ENCODE measurements at places on chromosomes 1 and 21. TPM values are rescaled to one million over a fixed set of nuclear protein-coding genes. Genes with fewer than 3 reads are reported as not detected.

DNA sequence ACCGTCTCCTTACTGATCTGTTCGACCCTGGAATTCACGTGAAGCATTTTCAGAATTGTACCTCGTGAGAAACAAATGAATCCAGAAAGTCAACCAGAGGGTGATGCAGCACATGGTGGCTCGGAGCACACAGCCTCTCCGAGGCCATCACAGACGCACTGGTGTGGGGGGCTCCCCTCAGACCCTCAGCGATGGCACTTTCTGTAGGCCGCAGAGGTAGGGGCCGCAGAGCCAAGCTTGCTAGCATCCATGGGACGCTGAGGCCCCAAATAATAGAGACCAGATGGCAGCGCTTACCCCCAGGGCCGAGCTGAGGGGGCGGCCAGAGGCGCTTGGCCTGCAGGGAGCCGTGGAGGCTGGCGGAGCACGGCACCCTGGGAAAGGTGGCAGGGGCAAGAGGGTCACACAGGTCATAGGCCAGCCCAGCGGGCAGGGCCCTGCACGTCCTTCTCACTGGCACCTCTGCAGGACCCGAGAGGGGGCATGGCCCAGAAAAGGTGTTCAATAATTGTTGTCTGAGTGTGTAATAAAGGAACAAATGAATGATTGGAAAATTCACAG lies 28.1 kb upstream of the COL6A2 start:
- no peak overlapping the region for H3K4me3 ChIP-seq
- H3K36me3 ChIP-seq: no peaks in the 10 kb centered on the region
- H3K4me1 ChIP-seq: peaks cover 12% of the 10 kb centered on the region
- H3K27ac ChIP-seq: no peak overlapping the region
- DNase-seq: no peak

- H3K4me1 ChIP-seq: no peaks in the 10 kb centered on the region
- DNase-seq: peak; percentile 70
- H3K27ac ChIP-seq: no peak overlapping the region
Measured at GRCh38 chr1:37434292-37435225, 39.8 kb upstream of the ZC3H12A start.

DNA sequence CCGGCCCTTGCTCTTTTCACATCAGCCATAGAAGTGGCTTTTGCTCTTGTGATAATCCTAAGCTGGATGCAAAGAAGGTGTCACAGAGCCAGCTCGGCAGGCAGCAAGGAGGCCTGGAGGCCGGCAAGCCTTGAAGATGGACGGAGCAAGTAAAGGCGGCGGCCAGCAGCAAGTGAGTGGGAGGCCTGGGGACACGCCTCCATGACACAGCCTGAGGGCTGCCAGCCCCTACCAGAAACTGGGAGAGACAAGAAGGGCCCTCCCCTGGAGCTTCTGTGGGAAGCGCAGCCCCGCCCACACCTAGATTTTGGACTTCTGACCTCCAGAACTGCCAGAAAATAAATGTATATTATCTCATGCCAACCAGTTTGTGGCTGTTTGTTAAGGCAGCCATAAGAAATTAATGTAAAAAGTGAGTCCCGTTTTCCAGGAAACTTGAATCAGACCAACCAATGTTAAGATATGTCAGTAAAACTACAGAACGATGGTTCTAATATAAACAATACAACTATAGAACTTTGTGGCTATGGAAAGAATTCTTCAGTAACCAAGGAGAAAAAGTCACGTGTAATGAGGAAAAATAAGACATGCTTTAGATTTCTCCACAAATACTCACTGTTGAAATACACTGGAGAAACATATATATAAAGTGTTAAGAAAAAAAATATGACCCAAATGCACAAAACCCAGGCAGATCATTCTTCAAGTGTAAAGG lies 49.9 kb downstream of the BACE2 start:
- no peaks in the 10 kb centered on the region for H3K27me3 ChIP-seq
- H3K36me3 ChIP-seq: no peaks in the 10 kb centered on the region
- no peak overlapping the region for H3K4me3 ChIP-seq
- H3K27ac ChIP-seq: no peak overlapping the region
- H3K4me1 ChIP-seq: peaks cover 37% of the 10 kb centered on the region
- DNase-seq: peak; percentile 65

DNA sequence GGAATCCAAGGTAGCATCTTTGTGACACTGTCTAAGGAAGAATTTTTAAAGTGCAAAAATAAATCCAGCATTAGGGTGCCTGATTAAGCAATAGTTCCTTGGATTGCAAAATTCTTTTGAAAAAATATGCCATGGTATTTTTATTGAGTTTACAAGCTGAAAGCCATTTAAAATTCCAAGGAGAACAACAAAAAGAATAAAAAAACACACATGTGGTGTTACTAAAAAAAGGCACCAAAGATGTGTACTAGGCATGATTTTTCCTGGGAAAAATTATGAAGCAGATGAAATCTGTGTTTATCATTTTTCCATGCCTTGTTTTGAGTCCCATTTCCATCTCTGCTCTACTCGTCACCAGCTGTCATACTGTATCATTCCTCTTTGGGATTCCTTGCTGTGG lies 157.0 kb upstream of the ZNHIT6 start:
- H3K4me3 ChIP-seq: no peak overlapping the region
- no peak for DNase-seq
- no peaks in the 10 kb centered on the region for H3K27me3 ChIP-seq
- H3K4me1 ChIP-seq: no peaks in the 10 kb centered on the region
- H3K27ac ChIP-seq: no peak overlapping the region
- H3K36me3 ChIP-seq: no peaks in the 10 kb centered on the region

DNA sequence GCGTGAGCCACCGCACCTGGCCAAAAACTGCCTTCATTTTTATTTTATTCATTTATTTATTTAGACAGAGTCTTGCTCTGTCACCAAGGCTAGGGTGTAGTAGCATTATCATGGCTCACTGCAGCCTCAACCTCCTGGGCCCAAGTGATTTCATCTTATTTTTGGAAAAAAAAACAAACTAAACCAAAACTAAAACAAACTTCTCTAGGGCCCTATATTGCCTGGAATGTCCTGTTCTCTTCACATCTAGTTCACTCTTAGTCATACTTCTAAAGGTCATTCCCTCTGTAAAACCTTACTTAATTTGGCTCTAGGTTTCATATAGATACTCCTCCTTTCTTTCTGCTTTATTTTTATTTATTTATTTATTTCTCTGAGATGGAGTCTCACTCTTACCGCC lies 15.6 kb downstream of the RPS27 start:
- no peaks in the 10 kb centered on the region for H3K27me3 ChIP-seq
- no peak for DNase-seq
- H3K4me1 ChIP-seq: peaks cover 20% of the 10 kb centered on the region
- H3K27ac ChIP-seq: no peak overlapping the region

IL12RB2 gene
- not detected for total RNA-seq

RGS13 gene
- total RNA-seq: not detected
